ENCODE measurements at places on chromosomes 2 and 18.

- no peak for DNase-seq
Measured at GRCh38 chr18:76459312-76459686, 35.7 kb downstream of the ZNF516 start.

GRCh38 chr2:208379192-208379591 is 27.4 kb upstream of the PTH2R start:
- DNase-seq, result no peak

DNA sequence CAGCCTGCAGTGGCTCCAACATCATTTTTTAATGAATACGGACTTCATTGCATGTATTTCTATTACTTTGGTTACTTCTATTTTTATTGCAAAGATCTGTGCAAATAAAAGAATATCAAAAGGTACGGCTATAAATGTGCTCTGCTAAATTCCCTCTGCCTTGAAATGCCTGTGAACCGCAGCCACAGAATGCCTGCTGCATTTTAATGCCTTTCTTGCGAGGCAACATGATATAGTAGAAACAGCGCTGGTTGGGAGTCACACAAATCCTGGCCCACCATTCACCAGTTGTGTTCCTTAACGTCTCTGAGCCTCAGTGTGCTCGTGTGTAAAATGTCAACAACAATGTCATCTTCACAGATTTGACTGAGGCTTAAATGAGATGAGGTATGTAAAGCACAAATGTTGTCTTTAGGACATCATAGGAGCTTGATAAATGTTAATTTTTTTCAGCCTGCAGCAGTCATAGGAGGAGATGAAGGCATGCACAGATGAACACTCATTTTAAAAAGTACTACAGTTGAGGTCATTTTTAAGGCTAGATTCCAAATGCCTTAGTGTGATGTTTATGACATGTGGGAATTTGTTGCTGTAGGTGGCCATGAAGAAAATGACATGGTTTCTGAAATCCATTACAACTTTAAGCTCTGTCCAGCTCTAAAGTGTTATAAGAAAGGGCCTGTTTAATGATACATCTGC is 187.6 kb upstream of the NRP2 start:
- DNase-seq, result no peak

- DNase-seq, result no peak
Measured at GRCh38 chr2:58660046-58660445, 418.9 kb upstream of the FANCL start.

DNA sequence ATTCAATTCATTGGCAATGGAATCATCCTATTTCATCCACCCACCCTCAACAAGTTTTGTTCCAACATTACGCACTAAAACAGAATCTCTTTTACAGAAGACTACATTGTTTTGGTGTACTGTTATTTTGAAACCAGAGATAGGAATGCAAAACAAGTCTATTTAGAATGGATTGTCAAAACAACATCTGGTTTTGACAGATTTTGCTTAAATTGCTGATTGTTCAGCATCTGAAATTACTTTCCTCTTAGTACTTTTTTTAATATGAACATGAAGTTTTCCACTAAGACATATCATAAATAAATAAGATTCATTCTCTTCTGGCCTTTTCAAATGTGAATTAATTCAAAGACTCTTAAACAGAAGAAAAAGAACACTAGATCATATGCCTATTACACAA is 323.9 kb upstream of the TFPI start:
- no peak for DNase-seq

DNA sequence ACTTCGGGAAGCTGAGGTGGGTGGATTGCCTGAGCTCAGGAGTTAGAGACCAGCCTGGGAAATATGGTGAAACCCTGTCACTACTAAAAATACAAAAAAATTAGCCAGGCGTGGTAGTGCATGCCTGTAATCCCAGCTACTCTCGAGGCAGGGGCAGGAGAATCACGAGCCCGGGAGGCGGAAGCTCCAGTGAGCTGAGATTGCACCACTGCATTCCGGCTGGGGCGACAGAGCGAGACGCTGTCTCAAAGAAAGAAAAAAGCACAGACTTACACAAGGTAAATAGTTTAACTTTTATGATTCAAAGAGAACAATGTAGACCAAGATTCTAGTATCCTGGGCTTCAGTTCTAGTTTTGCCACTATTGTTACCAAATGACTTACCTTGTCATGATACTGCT is 37.4 kb downstream of the NCKAP1 start:
- no peak for DNase-seq

- no peak for DNase-seq
Measured at GRCh38 chr2:70679259-70679658, 88.7 kb downstream of the ADD2 start.

DNA sequence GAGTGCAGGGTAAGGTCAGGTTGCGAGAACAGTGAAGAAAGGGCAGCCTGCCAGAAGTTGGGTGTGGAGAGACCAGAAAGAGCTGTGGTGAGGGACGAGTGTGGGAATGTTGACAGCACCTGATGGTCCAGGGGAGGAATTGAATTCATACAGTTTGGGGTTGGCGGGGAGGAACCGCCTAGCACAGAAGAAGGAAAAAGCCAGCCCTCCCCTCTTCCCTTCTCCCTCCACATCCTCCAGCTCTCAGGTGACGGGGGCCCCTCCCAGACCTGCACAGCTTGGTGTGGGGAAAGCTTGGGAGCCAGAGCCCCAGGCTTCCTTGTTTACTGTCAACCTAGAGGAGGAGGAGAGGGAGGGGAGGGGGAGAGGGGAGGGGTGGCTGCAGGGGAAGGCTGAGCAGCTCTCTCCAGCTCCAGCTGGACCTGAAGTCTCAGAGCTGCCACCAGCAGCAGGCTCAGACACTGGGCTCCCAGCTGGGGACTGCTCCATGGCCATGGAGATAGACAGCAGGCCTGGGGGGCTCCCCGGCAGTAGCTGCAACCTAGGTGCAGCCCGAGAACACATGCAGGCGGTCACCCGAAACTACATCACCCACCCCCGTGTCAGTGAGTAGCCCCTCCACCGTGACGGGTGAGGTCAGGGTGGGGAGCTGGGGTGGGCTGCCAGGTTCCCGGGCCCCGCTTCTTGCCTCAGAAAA is at the start of gene ATP6V1B1:
Gene ATP6V1B1 (plus strand): TSS at position 433 of the 697 bp plus-strand sequence. CDS start 55 bp downstream, at position 488.
- no peak for DNase-seq

GRCh38 chr2:37720533-37721200 is 49.2 kb upstream of the CDC42EP3 start:
- DNase-seq, result no peak

GRCh38 chr2:179017773-179018357 is 32.1 kb downstream of the CCDC141 start:
- no peak for DNase-seq

DNA sequence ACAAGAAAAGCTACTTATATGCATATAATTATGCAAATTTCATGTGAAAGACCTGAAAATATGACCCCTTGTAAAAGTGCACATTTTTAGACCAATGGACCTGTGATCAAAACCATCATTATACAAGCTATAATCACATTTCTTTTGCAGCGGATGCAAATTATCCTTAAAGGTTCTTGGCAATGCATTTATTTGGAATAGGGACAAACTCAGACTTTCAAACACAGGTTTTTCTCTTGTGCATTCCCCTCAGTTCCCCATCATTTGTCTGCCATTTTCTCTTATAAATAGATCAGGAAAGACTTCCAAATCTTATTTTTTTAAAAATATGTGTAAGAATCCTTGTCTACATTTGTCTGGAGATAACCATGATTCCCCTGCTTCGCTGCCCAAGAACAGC is 954.2 kb upstream of the NRXN1 start:
- DNase-seq, result no peak

DNA sequence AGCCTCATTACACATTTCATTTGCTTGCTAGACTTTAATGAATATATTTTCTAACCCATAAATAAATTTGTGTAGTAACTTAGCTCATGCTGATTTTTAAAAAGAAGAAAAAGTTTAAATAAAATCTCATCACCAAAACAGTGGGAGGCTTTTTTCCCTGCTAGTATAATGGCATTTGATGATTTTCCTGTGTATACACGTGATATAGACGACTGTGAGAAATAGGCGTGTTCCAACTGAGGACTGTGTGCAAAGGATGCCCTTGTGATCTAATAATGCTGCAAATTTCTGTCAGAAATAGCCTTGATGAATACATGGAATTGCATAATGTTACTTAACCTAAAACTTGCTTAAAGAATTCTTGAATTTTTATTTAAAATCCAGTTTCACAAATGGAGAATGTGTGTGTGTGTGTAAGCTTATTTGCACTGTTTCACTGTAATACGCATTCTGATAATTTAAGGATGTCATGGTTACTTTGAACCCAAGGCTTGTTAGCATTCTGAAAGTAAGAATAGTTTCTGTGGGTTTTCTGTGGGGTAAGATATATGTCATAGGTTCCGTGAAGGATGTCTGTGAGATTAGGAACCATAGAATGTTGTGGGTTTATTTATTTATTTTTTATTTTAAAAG is 178.0 kb downstream of the DLGAP1 start:
- no peak for DNase-seq

- DNase-seq, result no peak
Measured at GRCh38 chr2:15756882-15757819, 165.5 kb downstream of the DDX1 start.

DNA sequence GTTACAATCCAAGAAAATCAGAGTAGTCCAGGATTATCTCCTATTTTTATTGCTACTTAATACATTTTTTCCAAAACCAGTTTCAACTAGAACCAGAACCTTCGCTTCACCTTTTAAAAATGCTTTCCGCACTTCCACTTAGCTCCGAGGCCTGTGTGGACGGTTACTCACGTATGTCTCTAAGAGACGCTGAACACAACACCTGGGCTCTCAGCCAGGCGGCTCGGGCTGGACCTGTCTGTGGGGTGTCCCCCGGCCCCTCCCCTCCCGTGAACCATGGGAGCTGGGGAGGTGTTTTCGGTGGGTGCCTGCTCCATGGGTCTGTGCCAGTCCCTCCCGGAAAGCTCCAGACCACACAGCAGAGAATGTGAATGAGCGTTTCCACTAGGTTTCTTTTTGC is 223.8 kb downstream of the GLI2 start:
- DNase-seq, result no peak

GRCh38 chr18:68843473-68844089 is 45.7 kb downstream of the CCDC102B start:
- no peak for DNase-seq
